Activated CD4-positive, alpha-beta T cell treated with anti-CD3 and anti-CD28 coated beads, Interleukin-2, amount 10 ng/mL, durations not matched to agents 7 days and 5 days (primary cell): ENCODE measurements at places on chromosomes 5 and 9.

DNA sequence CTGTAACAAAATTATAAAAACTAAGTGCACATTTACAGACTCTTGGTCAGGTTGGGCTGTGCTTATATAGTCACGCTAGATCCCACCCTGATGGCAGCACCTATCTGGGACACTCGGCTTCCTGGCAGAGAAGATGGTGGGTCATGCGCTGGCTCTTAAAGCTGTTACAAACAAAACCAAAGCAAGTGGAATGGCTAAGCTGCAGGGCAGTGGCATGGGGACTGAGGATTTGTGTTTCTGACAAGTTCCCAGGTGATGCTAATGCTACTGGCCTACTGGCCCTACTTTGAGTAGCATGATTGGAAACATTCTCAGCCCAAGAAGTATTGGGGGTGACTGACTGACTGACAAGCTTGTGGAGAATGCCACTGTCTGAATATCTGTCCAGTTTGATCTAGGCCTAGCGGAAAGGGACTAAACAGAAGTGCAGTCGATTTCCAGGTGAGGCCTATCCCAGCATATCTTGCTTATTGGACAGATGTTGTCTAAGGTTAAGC, 8.3 kb downstream of the BTF3 start:
- no peak for DNase-seq
- H3K4me1 ChIP-seq, result peaks cover 5% of the 10 kb centered on the region
- peak overlapping the region; percentile 5 for H3K27ac ChIP-seq
- no peaks in the 10 kb centered on the region for H3K27me3 ChIP-seq
- H3K4me3 ChIP-seq, result no peak overlapping the region
- H3K36me3 ChIP-seq, result peaks cover 32% of the 10 kb centered on the region

DNA sequence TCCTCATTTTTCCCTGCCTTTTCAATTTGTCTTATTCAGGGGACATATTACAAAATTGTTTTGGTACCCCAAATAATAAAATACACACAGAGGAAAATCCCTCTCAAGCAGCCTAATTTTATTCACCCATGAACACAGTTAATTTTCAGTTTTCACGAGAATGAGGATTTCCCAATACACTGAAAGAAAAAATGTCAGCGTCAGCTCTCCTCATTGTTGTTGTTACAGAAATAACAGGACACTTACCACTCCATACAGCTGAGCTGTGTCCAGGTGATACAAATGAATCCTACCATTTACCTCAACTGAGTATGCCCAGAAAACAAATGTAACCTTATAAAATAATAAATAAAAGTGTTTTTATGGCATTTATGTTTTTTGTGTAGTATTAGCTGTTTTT, 144.6 kb upstream of the PCA3 start:
- no peak for DNase-seq
- peaks cover 34% of the 10 kb centered on the region for H3K27me3 ChIP-seq
- peaks cover 10% of the 10 kb centered on the region for H3K4me1 ChIP-seq

DNA sequence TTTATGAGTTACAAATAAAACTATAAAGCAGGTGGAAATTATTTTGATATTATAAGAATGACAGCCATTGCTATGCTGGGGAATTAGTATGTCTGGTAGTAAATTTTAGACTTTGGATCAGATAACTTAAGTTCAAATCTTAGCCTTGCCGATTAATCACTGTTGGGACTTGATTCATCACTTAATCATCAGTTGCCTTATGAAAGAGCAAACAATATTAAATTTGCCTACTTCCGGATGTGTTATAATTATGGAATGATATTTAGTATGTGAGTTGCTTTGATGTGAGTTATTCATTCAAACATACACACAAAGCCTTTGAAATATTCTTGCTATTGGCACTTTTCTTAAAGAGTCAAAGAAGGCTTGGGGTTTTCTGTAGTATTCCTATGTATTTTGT, 717.7 kb downstream of the BRINP1 start:
- DNase-seq, result no peak
- H3K27me3 ChIP-seq, result no peaks in the 10 kb centered on the region
- H3K4me3 ChIP-seq, result no peak overlapping the region

GRCh38 chr9:124040935-124041816, 29.6 kb downstream of the LHX2 start:
- H3K27ac ChIP-seq, result no peak overlapping the region
- H3K4me1 ChIP-seq, result peaks cover 7% of the 10 kb centered on the region
- no peak overlapping the region for H3K4me3 ChIP-seq

DNA sequence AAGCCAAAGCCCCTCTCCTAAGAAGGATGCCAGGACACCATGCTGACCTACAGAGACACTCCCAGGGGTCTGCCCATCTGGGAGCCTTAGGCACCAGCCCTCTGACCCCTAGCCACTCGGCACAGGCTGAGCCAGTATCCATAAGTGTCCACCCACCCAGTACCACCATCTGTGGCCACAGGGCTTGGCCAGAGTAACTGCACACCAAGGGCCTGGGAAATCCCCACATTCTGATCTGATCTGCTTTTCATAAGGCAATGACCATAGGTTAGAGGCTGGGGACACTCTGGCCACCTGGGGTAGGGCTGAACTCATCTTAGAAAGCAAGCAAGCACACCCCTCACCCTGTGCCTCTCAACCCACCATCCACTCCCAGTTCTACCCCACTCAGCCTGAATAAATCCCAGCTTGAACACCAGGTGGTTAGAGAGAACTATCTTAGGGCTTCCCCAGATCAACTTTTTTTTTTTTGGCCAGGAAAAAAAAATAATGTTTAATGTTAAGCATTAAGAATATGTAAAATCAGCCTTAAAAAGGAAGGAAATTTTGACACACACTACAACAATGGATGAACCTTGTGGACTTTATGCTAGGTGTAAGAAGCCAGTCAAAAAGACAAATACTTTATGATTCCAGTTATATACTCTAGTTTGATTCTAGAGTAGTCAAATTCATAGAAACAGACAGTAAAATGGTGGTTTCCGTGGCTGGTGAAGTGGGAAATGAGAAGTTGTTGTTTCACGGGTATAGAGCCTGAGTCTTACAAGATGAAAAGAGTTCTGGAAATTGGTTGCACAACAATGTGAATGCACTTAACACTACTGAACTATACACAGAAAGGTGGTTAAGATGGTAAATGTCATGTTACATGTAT, 6.2 kb downstream of the GNPDA1 start:
- H3K36me3 ChIP-seq, result peaks cover 74% of the 10 kb centered on the region
- H3K27ac ChIP-seq, result peak overlapping the region; percentile 88
- H3K27me3 ChIP-seq, result no peaks in the 10 kb centered on the region
- DNase-seq, result peak; percentile 71
- H3K4me1 ChIP-seq, result peaks cover 83% of the 10 kb centered on the region
